ENCODE measurements at places on chromosomes 7 and 10. TPM values are rescaled to one million over a fixed set of nuclear protein-coding genes. Genes with fewer than 3 reads are reported as not detected.

The AKR1C1 gene
- total RNA-seq: 0.89 TPM

The SLC26A4 gene
- 1.3 TPM for total RNA-seq

The SLC16A12 gene
- not detected for total RNA-seq

The CDC14C gene
- not detected for total RNA-seq

The TFR2 gene
- 9.8 TPM for total RNA-seq

The STOX1 gene
- total RNA-seq: 1.1 TPM

The ANKRD7 gene
- total RNA-seq: not detected

The HBP1 gene
- 34.8 TPM for total RNA-seq

DNA sequence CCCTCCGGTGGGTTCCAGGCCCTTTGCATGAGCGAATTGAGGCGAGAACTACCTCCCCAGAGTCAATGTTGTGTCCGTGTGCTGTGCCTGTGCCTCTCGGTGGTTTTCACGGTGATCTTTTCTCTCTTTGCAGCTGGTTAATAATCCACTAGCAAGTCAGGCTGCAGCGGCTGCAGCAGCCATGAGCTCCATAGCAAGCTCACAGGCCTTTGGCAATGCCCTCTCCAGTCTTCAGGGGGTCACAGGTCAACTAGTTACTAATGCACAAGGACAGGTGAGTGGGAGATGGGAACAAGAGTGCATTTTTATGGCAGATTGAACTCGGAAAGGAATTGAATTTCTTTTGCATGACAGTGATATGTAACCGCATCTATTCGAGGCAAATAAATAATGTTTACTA lies 159.7 kb upstream of the YAE1 start:
- H3K36me3 ChIP-seq: no peaks in the 10 kb centered on the region
- no peaks in the 10 kb centered on the region for H3K4me1 ChIP-seq
- no peak overlapping the region for H3K27ac ChIP-seq

DNA sequence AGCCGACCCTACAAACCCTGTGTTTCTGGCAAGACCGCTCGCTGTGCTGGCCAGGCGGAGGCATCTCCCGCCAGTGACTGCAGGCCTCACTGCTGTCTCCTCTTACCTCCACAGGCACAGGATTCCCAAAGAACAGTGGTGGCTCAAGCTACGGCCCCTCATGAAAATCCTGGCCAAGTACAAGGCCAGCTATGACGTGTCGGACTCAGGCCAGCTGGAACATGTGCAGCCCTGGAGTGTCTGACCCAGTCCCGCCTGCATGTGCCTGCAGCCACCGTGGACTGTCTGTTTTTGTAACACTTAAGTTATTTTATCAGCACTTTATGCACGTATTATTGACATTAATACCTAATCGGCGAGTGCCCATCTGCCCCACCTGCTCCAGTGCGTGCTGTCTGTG lies 36.2 kb downstream of the PITRM1 start:
- DNase-seq: no peak
- no peaks in the 10 kb centered on the region for H3K4me1 ChIP-seq
- no peaks in the 10 kb centered on the region for H3K27me3 ChIP-seq
- H3K27ac ChIP-seq: no peak overlapping the region
- H3K36me3 ChIP-seq: peaks cover 67% of the 10 kb centered on the region

DNA sequence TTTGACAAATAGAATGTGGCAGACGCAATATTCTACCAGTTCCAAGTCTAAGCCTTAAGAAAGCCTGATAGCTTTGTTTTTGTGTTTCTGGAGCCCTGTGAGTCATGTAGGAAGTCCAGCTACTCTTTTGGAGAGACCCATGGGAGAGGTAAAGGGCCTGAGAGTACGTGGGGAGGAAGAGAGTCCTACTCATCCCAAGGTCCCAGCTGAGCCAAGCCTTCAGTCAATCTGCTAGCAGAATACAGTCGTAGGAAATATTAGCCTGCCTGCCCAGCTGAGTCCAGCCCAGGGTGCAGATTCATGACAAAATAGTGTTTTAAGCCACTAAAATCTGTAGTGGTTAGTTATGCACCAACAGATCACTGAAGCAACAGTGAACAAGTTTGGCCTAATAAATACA lies 9.0 kb upstream of the GNA12 start:
- no peaks in the 10 kb centered on the region for H3K36me3 ChIP-seq
- no peak for DNase-seq
- no peaks in the 10 kb centered on the region for H3K27me3 ChIP-seq
- no peak overlapping the region for H3K27ac ChIP-seq
- H3K4me1 ChIP-seq: no peaks in the 10 kb centered on the region

GRCh38 chr10:77613476-77614130 lies 24.0 kb downstream of the KCNMA1 start:
- H3K36me3 ChIP-seq: no peaks in the 10 kb centered on the region
- H3K27me3 ChIP-seq: peaks cover 8% of the 10 kb centered on the region
- no peak overlapping the region for H3K4me3 ChIP-seq
- no peak overlapping the region for H3K27ac ChIP-seq

DNA sequence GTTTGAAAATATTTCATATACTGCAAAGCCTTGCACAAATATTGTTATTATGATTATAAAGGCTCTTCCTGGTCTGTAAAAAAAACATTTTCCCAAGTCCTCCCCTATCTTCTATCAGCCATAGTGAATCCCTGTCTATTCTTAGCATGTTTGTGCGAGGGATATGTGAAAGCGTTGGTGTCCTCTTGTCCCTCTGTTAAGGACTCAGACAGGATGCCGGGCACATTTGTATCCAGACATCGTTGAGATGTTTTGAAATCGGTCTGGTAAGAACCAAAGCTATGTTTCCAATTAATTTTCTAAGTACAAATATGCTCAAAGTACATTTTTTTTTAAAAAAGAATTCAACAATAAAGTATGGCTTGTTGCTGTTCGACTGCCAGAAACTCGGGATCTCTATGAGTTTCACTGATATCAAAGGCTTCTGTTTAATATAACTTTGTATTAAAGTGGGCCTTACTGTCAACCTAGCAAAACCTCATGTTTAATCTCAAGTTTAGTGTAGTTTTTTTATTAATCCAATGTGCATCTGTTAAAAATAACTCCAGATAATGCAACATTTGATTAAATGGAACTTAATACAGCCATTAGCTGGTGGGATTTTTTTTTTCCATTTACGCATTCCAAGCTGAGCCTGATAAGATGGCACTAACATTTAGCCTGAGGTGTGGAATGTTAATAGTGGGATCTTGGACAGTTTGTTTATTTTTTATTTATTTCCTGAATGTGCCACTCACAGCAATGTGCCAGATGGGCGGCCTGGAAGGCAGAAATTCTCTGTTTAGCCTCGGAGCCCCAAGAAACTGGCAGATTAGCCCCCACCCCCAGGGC lies 754.3 kb downstream of the LRMDA start:
- no peaks in the 10 kb centered on the region for H3K4me1 ChIP-seq
- H3K27me3 ChIP-seq: no peaks in the 10 kb centered on the region
- H3K36me3 ChIP-seq: no peaks in the 10 kb centered on the region

DNA sequence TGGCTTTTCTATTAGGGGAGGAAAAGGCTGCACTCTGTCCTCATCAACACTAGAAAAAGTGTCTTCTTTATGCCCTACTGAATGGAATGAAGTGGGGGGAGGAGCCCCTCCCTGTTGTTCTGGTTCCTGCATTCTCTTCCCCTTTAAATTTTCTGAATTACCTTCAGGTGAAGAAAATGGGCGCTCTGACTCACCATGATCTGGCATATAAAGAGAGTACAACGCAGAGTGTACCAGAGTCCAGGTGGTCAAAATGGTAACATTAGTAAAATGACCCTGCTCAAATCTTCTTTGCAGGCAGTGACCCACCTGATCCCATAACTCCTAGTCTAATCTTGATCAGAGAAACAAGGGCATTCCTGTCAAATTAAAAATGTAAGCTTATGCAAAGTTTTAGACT lies 80.7 kb downstream of the THSD7A start:
- H3K27me3 ChIP-seq: no peaks in the 10 kb centered on the region
- no peaks in the 10 kb centered on the region for H3K4me1 ChIP-seq
- no peaks in the 10 kb centered on the region for H3K36me3 ChIP-seq
- no peak overlapping the region for H3K27ac ChIP-seq
- DNase-seq: no peak

- H3K36me3 ChIP-seq: no peaks in the 10 kb centered on the region
- no peak for DNase-seq
- no peaks in the 10 kb centered on the region for H3K4me1 ChIP-seq
Measured at GRCh38 chr7:133452577-133452976, 199.7 kb downstream of the EXOC4 start.

DNA sequence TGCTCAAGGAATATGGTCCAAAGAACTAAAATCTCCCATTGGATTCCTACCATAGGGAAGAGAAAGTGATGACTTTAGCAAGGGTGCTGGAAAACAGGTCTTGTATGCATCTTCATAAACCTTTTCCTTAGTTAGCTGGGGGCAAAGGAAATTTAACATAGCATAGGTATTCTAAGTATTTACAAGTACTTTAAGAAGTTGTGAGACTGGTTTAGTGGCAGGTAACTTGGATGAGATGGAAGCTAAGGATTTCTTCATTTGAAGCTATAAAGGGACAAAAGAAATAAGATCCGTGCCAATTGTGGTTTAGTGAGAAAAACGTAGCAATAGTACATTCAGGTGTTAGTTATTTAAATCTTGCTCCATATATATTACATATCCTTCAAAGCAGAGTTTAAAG lies 183.4 kb upstream of the TCF7L2 start:
- no peak overlapping the region for H3K4me3 ChIP-seq
- H3K27me3 ChIP-seq: no peaks in the 10 kb centered on the region
- no peak overlapping the region for H3K27ac ChIP-seq
- no peaks in the 10 kb centered on the region for H3K4me1 ChIP-seq
- no peaks in the 10 kb centered on the region for H3K36me3 ChIP-seq
- no peak for DNase-seq

GRCh38 chr10:59654007-59654406 lies 55.6 kb downstream of the SLC16A9 start:
- DNase-seq: no peak
- no peaks in the 10 kb centered on the region for H3K27me3 ChIP-seq
- H3K36me3 ChIP-seq: no peaks in the 10 kb centered on the region
- H3K4me1 ChIP-seq: peaks cover 10% of the 10 kb centered on the region

- no peaks in the 10 kb centered on the region for H3K27me3 ChIP-seq
- DNase-seq: no peak
- H3K27ac ChIP-seq: no peak overlapping the region
- H3K36me3 ChIP-seq: no peaks in the 10 kb centered on the region
Measured at GRCh38 chr10:123301077-123301857, 147.1 kb downstream of the BUB3 start.

DNA sequence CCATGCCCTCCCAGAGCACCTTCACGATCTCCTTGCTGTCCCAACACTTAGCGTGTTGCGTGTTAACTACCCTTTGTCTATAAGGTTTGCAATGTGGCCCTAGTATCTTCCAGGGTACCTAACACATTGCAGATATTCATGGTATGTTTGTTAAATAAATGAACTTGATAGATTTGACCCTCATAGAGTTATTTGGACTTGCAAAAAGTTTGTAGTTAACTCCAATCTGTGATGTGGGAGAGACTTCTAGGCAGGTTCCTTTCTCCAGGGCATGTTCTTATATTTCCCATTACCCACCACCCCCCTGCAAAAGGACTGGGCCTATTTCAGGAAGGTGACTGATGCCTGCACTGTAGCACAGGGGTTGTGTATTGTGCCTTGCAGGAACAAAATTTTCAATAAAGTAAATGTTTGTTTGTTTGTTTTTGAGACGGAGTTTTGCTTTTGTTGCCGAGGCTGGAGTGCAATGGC lies 612 bp downstream of the HILPDA start:
- peak overlapping the region; percentile 93 for H3K27ac ChIP-seq
- H3K4me3 ChIP-seq: peak overlapping the region; percentile 91
- peaks cover 56% of the 10 kb centered on the region for H3K4me1 ChIP-seq
- peaks cover 4% of the 10 kb centered on the region for H3K36me3 ChIP-seq
- H3K27me3 ChIP-seq: peaks cover 10% of the 10 kb centered on the region
- DNase-seq: no peak

DNA sequence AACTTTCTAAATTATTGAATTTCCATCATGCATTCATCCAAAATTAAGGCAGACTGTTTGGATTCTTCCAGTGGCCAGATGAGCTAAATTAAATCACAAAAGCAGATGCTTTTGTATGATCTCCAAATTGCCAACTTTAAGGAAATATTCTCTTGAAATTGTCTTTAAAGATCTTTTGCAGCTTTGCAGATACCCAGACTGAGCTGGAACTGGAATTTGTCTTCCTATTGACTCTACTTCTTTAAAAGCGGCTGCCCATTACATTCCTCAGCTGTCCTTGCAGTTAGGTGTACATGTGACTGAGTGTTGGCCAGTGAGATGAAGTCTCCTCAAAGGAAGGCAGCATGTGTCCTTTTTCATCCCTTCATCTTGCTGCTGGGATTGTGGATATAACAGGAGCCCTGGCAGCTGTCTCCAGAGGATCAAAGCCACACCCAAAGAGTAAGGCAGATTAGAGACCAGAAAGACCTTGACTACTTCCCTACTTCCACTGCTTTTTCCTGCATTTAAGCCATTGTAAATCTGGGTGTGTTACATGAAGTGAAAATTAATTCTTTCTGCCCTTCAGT lies 8.2 kb upstream of the CFAP69 start:
- no peaks in the 10 kb centered on the region for H3K36me3 ChIP-seq
- no peak for DNase-seq
- peaks cover 4% of the 10 kb centered on the region for H3K4me1 ChIP-seq

DNA sequence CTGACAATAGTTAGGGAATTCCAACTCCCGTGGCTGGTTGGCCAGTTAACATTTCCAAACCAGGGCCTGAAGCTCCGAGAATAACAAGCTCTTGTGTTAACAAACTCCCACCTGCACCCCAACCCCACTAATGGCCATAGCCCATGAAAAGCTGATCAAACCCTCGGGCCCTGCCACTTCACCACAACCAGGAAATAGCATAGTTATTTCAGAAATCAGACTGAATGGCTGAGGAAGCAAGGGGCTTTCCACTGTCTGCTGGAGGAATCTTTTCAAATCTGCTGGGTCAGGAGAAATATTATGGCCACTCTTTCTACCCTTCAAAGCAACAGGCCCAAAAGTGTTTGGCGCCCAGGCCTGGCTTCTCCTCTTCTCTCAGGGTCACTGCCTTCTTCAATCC lies 145.6 kb downstream of the GLCCI1 start:
- H3K27ac ChIP-seq: peak overlapping the region; percentile 28
- H3K4me1 ChIP-seq: peaks cover 52% of the 10 kb centered on the region
- no peak overlapping the region for H3K4me3 ChIP-seq

Measured in activated CD4-positive, alpha-beta T cell treated with anti-CD3 and anti-CD28 coated beads, Interleukin-2, amount 10 ng/mL, durations not matched to agents 7 days and 5 days (primary cell).